ENCODE measurements at places on chromosomes 7 and 10.

GRCh38 chr7:32879460-32879859, 12.1 kb downstream of the KBTBD2 start:
- no peak for DNase-seq

DNA sequence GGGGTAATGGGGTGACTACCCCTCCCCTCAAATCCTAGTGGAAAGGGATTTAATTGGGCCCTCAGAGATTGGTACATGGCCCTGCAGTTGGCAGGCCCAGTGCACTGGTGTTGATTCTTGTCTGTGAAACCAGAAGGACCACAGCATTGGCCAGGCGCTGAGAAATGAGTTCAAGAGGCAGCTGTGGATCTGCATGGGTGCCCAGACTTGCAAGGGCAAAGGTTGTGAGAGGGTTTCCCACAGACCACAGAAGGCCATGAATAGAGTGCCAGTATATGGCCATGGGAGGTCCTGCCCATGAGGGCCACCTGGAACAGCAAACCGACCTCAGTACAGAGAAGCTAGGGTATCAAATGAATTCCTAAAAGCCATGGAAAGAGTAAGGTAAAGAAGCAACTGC, 32.9 kb downstream of the TMEM168 start:
- DNase-seq, result no peak

- no peak for DNase-seq
Measured at GRCh38 chr10:30374353-30374752, 25.3 kb upstream of the MTPAP start.

- peak; percentile 57 for DNase-seq
Measured at GRCh38 chr10:84537447-84537931, 209.1 kb downstream of the CCSER2 start.

DNA sequence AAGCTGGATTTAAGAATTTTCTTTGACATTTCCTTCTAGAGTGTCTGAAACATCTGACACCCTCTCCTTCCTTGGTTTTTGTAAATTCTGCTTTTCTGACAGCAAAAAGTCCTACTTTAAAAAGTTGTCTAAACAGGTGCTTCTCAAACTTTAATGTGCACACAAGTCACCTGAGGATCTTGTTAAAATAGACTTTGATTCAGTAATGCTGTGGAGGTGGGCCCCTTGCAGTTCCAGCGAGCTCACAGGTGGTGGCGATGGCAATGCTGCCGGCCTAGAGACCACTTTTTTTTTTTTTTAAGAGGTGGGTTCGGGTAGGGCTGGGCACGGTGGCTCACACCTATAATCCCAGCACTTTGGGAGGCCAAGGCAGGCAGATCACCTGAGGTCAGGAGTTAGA, 77.1 kb downstream of the ABCC2 start:
- no peak for DNase-seq

GRCh38 chr10:125557801-125558505, 125.0 kb downstream of the TEX36 start:
- DNase-seq, result no peak

DNA sequence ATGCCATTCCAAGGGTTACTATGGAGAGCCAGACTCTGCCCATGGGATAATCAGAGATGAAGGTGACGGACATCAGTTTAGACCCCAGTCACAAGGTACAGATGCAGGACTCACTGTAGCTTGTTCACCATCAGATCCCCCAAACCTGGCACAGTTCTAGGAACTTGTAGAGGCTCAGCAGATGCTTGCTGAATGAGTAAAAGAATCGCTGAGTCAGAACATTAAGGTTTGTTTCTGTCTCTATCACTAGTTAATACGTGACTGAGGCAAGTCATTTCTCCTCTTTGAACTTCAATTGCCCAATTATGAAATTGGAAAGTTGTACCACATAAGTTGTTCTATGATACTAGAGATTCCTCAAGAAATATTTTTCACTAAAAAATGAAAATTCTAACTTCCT, 65.1 kb downstream of the PPP1R3C start:
- no peak for DNase-seq

DNA sequence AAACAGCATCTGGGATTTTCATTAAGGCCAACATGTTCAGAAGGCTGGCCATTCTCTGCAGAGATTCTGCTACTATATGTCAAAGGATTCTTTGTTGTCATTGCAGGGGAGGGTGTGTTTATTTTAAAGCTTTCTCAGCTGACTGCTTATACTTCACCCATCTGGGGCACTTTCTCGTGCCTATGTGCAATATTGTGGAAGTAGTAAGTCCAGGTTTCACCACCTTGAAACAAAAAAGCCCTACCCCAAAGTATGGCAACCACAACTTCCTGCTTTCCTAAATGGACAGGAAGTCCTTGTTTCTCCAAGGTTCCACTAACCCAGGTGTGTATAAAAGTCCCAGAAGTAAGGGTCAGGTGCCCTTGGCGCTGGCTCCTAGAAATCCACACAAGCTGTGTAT, 58.7 kb upstream of the COL1A2 start:
- no peak for DNase-seq

- DNase-seq, result no peak
Measured at GRCh38 chr7:93030605-93031225, 87.1 kb downstream of the SAMD9 start.

GRCh38 chr7:80161466-80161865, 26.8 kb downstream of the GNAI1 start:
- no peak for DNase-seq

- no peak for DNase-seq
Measured at GRCh38 chr7:98559958-98560357, 57.1 kb upstream of the NPTX2 start.

DNA sequence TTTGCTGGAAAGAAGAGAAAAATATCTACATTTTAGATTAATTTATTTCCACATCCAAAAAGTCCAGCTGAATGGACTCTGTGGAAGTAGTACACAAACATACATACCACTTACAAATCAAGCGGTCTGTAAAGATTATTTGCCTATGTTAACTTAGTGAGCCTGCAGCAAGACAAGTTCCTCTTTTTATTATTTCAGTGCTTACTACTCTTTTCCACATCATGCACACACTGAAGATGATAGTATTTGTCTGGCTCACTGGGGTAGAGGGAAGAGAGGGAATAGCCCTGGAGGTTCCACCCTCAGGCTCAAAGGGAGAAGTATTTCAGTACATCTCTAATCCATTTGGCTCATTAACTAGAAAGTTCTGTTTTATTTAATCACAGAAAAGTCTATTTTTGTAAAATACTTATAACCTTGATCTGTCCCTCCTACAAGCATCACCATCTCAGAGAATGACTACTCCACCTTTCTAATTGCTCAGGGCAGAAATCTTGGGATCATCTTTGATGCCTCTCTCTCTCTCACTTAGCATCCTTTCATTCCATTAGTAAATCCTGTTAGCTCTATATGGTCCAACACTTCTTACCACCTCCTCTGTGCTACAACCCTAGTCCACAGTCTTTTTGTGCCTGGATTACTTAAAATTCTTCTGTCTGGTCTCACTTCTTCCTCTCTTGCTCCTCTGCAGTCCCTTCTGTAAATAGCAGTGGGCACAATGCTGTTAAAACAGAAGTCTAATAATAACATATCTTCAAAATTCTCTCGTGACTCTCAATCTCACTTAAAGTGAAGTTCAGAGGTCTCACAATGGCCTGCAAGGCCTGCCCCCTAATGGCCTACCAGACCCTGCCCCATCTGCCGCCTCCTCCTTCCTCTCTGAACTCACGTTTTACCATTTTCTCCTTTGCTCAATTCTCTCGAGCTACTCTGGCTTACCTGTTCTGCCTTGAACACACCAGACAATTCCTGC, 64.3 kb upstream of the CCDC6 start:
- no peak for DNase-seq

DNA sequence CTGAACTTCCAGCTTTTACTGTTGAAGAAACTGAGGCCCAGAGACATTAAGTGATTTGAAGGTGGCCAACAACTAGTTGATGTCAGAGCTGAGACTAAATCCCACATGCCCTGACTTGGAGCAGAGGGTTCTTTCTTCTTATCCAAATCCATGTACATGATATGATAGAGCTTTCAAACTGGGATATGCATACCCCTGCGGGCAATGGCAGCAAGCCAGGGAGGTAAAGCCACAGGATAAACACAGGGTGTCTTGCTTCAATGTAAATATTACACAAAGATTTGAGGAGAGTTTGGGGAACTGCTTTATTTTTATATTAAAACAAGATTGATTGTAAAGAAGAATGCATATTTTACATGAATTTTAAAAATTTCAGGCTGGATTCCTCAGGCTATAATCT, 2.3 kb upstream of the LRRC72 start:
- DNase-seq, result no peak

DNA sequence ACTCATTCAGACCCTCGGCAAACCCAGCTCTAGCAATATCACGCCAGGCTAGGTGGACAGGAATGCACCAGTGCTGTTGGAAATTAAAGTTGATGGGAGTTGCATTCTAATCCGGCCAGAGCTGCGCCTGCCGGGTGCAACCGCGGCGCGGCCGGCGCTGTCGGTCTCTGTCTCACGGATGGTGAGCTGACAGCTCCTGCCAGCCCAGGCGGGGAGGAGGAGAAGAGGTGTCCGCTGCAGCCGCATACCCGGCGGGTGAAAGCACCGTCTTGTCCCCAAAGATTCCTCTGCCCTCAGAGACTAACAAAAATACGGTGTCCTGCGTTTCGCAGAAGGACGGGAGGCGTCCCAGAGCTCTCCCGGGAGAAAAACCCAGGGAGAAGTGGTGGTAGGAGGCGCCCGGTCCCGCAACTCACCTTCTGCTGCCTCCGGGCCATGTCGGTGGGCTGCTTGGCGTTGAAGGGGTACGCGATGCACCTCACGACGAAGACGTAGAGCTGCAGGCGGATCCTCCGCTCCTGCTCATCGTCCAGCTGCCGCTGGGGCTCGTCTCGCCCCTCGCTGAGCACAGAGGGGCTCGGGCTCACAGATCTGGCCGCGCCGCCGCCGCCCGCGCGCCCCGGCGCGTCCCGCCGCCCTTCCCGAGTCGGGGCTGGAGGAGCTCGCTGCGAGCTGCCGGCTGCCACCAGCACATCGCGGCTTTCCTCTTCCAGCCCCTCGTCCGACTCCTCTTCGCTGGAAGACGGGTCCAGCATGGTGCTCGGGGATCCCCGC, 490 bp downstream of the CADPS2 start:
- DNase-seq, result peak; percentile 9

DNA sequence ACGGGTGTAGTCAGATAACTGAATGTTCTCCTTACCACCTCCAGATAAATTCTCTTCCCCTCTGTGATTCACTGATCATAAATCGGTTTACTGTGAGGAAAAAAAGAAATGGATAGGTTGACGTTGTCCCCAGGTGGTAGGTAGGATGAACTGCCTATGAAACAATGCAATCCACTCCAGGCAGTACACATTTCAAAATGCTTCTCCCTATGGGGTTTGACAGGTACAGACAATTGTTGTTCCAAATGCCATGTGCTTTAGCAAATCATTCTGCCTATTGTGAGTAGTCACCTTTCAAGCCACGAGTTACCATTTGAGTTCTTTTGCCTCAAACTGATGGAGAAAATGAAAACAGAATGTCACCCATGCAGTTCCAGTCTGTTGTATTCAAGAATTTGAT, 21.8 kb downstream of the VIM start:
- no peak for DNase-seq

DNA sequence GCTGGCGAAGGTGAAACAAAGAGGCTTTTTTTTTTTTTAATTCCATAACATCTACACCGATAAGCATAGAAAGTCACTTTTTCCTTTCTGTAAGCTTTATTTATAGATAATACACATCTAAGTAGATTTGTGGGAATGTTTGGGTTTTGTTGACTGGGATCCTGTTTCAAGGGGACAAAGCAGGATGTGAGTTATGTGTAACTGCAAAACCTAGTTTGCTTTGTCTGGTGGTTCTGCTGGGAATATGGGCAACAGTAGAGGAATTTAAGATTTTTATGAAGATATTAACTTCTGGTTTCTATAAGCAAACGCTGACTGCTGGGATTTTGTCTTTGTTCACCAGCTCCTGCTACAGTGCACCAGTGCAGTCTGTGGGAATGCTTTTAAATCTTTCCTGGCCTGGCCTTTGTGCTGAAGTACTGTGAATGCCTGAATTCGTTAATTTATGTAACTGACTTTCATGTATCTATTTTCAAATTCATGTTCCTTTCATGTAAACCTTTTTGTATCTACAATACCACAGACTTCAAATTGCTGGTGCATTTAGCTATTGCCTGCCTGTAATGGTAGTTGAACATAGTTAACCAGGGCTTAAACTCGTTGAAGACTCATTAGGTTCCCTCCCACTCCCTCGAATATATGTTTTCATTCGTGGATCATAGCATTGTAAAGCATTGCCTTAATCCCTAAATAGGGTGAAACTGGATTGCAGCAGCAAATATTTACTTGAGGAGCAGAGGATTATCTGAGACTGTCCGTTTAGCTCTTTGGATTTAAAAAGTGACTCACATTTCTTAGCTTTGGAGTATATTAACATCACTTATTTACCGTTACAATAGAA, 1.5 kb downstream of the KLHL7 start:
- no peak for DNase-seq

GRCh38 chr7:1263391-1263951, 30.8 kb downstream of the UNCX start:
- no peak for DNase-seq

GRCh38 chr7:129218514-129219062, 6.2 kb upstream of the AHCYL2 start:
- peak; percentile 78 for DNase-seq

- DNase-seq, result no peak
Measured at GRCh38 chr7:610141-610530, 90.5 kb upstream of the PDGFA start.

DNA sequence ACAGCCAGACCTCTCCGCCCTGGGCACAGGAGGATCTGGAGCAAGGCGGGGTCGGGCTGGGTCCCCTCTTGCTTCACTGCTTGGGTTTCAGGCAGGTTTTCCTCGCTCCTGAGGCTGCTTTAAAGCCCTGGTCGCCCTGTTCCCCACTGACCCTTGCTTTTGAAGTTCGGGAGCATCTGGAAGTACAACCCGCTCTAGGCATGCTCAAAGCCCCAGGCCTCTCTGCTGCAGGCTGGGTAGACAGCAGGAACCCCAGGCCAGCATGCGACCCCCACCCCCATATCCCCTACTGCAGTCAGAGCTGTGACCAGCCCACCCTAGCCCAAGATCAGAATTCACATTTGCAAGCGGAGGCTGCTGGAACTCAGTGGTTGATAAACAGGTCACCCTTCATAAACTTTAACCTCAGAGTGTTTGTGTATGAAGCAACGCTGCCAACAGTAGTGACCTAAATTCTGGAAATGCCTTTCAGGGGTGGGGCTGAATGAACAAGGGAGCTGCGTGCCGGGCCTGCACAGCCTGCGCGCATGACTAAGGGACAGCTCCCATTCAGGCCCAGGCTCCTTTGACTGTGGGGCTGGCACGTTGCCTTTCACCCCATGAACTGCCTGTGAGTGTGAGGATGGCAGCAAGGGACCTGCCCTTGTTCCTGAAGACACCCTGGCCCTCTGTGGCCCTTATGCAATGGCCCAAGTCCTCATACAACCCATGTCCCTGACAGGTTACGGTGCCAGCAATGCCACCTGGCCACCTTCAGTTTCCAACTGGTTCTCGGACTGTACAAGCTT, 52.5 kb downstream of the PROSER2 start:
- DNase-seq, result no peak

DNA sequence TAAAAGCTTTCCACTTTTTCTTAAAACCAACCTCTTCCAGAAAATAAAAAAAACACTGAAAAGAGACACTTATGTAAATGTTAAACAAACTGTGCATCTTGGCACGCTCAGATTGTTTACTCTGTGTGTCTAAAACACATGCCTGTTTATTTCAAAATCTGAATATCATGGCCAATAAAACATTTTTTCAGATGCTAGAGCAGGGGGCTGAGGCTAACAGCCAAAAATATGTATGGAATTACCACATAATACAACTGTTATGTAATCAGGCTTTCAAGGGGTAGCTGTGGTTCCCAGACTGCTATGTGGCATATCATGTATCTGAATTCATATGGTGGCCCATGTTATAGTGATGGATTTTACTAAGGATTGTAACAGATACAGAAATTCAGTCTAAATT, 130.4 kb downstream of the HIBADH start:
- peak; percentile 19 for DNase-seq

- DNase-seq, result peak; percentile 6
Measured at GRCh38 chr7:134632937-134633540, 13.6 kb upstream of the BPGM start.
